Putamen (tissue), 1 donor: ENCODE measurements at places on chromosomes 4 and X.

DNA sequence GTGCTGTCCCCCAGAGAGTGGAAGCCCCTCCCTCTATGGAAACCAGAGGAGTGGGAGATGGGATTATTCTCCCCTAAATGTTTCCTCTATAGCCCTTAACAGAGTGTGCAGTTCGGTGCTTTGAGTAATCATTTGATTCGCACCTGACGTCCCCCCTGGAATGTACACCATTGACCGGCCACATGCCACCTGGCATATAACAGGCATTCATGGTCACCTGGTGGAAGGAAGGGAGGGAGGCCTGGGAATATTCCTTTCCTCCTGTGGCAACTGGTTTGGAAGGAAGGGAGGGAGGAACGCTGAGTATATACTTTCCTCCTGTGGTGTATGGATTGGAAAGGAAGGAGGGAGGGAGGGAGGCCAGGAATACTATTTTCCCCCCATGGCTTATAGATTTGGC, 77.2 kb downstream of the CRMP1 start:
- no peak for DNase-seq

- DNase-seq, result no peak
These were observed 14.3 kb upstream of the UVSSA start for GRCh38 chr4:1332686-1333085.

- no peak for DNase-seq
These were observed 1.1 kb upstream of the SH3BP2 start for GRCh38 chr4:2791518-2792395.

DNA sequence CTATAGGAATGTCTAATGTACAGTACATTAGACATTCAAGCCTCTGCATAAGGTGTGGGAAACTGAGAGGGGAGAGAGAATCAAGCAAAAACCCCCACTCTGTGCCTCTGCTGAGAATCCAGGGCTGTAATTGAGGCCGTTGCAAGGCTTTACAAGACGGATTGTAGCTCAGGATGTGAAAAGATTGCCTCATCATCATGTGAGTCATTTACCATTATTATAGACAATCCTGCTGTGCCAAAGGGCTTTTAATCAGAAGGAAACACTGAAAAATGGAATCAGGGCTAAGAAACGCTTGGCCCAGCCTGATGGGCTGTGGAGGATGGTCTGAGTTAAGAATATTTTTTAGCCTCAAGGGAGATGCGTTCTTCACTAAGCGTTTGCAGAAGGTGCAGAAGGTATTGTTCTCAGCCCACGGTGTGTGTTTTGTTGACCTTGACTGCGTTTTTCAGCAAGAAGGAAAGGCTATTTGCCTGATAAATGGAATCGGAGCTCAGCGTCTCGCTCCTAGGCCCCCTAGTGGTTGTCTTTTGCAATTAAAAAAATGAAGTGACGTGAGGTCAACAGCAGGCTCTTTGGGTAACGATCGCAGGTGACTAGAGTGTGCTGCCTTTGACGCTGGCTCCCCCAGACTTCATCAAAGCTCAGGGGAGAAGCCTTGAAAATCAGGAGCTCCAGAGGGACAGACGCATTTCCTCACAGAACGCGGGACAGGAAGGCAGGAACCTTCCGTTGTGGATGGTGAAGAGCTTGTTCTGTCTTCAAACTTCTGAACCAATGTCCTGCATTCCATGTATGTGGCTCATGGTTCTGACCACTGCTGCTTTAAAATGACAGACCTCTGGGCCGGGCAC, 18.1 kb upstream of the CHRNA9 start:
- peak; percentile 66 for DNase-seq

GRCh38 chr4:73777612-73778011, 37.2 kb downstream of the CXCL8 start:
- DNase-seq, result no peak

DNA sequence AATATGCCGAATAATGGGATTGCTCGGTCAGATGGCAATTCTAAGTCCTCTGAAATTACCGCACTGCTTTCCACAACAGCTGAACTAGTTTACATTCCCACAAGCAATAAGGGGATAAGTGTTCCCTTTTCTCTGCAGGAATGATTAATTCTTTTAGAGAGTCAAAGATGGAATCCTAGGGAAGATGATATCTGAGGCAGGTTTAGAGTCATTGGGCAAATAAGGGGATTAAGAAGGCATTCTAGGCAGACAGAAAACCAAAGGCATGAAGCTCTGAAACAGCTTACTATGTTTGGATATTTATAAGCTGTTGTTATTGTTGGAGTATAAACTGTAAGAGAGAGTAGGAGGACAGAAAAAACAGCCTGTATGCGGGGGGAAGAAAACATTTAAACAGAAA, 85.7 kb downstream of the TET2 start:
- no peak for DNase-seq

DNA sequence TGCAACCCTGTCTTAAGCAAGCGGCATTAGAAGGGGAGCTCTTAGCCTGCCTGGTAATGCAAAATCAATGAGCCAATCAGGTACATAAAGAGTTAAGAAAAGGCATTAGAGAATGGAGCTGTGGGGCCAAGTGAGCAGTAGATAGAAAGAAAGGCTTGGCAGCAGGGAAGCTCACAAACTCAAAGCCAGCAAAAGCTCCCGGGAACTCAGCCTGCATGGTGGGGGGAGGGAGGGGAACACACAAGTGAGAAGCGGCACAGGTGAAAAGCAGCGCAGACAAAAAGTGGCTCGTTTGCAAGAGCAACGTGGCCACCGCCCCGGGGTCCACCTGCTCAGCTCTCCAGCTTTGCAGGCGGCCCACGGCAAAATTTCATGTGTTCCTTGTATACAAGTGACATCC, 818.5 kb downstream of the FAM133A start:
- no peak for DNase-seq

GRCh38 chr4:146486565-146486964, 35.2 kb downstream of the SLC10A7 start:
- no peak for DNase-seq
